Fibroblast of mammary gland (primary cell): ENCODE measurements at places on chromosomes 1 and 21.

DNA sequence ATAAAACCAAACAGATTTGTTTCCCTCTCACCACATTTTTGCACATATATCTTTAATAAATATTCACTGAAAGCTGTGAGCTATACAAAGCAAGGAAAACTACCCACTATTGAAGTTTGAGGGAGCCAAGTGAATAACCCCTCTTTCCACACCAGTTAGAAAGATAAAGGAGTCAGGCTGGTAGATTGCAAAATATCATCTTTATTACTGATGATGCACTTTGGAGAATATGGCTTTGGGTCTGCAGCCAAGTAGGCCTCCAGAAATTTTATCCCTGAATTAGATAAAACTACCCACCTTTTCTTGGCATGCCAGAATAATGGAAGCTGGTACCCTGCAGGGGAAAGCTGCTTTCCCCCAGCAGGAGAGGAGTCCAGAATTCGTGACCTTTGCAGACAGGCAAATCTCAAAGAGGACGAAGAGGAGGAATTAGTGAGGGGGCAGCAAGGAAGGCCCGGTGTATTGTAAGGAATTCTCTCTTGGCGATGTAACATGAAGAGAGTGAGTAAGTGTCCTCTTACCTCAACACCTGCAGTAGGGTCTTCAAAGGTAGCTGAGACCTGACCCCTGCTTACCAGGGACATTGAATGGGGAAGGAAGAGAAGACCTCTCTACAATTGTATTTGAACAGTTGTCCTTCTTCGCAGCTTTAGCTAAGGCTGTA, 84.7 kb downstream of the LRRC8D start:
- peak; percentile 41 for DNase-seq

DNA sequence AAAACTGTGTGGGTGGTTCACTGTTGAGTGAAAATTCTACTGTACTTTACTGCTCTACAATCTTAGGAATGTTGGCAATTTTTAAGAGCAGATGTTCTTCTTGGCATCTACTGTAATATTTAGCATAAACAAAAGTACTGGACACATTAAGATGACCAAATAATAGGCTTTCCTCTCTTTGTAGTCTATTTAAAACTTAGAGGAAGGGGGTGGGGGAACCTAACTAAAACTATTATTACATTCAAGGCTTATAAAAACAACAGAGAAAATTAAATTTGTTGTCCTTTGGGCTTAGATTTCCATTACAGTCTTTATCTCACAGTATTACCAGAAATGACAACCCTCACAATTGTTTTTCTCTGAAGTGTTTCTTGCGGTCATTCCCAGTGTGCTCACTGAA, 181.2 kb downstream of the PLPPR4 start:
- no peak for DNase-seq

DNA sequence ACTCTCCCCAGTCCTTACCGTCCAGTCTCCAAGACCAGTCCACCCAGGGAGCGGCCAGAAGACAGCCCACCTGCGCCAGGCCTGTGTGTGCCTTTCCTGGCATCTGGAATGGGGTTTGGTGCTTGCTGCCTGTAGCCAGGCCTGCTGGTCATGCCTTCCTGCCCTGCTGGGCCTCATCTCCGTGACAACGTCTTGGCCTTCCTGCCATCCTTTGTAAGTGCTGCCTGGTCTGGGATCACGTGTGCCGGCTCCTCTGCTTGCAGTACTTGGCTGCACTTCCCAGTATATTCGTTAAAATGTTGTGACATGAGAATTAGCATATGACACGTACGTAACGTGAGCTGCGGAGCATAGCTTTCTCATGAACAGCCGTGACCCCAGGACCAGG, 145.3 kb upstream of the COL6A1 start:
- DNase-seq: no peak

GRCh38 chr21:36089946-36090345, 20.1 kb downstream of the CBR1 start:
- DNase-seq: no peak

- DNase-seq: no peak
Observed at GRCh38 chr1:180524915-180525714, 22.7 kb upstream of the ACBD6 start.

- no peak for DNase-seq
Observed at GRCh38 chr21:32101277-32101676, 177.6 kb downstream of the MIS18A start.

GRCh38 chr1:10773851-10774614, 22.4 kb downstream of the CASZ1 start:
- no peak for DNase-seq

DNA sequence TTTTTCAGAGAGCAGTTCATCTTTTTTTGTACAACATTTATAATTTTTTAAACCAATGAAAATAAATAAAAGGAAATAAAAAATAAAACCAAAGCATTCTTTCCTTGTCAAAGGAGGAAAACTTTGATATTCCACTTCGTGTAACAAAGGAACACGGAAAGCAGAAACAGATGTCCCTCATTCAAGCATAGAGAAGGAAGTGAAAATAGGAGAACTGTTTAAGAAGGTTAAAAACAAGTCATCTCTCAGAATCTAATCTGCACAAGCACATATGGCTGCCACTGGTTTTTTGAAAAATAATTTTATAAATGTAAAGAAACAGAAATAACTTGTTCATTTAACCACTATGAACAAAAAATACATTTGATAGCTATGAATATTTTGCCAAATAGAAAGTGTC, 35.9 kb upstream of the ZNF644 start:
- no peak for DNase-seq

GRCh38 chr1:230899841-230900251, 31.5 kb upstream of the C1orf198 start:
- DNase-seq: peak; percentile 37

DNA sequence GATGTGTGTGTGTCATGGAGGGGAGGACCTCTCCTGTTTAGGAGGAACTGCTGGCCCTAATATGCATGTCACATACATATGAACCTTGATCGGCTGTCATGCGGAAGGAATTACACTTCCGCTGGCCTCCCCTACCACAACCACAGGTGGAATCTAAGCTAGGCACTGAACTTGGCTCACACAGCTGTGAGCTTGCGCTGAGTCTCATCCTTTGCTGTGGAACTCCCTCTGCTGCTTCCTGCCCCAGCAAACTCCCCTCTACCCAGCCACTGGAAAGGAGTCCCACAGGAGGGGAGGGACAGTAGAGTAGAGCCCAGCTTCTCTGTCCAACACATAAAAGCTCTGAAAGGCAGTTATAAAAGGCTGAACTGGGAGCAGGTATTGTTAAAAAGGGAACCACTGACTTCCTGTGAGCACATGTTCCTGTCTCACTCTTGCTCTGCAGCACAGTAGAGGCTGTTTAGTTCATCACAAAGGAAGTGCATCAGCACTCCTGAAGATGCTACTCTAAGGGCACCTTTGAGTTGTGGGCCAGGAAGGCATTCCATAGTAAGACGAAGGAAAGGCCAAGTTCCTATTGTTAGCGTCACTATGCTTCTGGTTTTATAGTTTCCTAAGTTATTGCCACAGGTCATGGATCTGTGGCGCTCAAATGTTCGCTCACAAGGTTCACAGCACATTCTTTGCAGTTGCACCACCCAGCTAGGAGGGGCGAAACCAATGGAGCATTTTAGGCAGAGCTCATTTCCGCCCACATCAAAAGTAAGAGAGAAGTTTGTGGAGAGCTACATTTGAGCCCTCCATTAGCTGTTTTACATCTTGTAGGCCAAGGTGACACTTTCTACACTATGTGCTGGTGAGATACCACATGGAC, 17.7 kb upstream of the PTPRC start:
- DNase-seq: no peak

- DNase-seq: no peak
Observed at GRCh38 chr1:5861871-5862825, 130.1 kb downstream of the NPHP4 start.

DNA sequence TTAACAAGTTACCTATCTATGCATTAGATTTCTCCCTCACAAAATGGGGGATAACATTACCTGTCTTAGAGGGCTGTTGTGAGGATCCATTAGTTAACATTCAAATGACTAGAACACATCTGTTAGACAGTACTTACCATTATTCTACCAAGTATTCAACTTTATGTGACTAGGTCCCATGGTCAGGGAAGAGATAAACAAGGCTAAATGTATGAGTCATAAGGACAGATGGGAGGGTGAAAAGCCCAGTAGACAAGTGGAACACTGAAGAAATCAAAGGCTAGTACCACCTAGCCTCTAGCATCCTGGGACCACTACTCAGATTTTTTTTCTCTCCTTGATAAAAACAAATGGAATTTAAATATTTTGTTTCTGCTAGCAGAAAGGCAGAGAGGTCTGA, 9.0 kb upstream of the VHLL start:
- DNase-seq: peak; percentile 69

- no peak for DNase-seq
Observed at GRCh38 chr21:34080710-34081109, 7.3 kb downstream of the MRPS6 start.
